Activated CD4-positive, CD25-positive, alpha-beta regulatory T cell treated with anti-CD3 and anti-CD28 coated beads, Interleukin-2, amount 50 U/mL, for 24 hours (primary cell): ENCODE measurements at places on chromosomes 1 and 21.
A peak's percentile ranks its signal among the peaks of the same experiment; 100 is the strongest.

DNA sequence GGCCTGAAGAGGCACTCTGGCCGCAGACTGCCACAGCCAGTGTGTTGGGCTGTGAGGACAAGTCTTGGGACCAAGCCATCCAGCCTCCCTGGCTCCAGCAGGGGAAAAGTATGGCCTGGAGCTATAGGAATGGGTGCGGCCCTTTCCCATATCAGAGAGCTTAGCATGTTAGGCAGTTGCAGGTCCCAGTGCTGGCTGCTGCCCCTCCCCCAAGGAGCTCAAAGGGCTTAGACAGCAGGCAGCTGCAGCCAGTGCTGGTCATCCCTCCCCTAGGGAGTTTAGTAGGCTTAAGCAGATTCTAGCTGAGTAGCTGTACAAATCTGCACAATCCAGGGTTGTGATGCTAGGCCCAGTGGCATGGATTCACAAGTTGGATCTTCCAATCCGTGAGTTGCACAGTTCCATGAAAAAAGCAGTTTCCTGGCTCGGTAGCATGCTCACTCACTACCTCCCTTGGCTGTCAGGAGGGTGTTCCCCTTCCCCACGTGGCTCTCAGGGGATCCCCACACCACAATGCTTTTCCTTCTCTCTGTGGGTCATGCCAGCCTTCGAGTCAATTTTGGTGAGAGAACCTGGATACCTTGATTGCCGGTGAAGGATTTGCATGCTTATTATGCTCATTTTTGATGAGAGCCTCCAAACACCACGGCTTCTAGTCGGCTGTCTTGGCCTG, 1490.8 kb downstream of the BRINP3 start:
- no peak for ATAC-seq

DNA sequence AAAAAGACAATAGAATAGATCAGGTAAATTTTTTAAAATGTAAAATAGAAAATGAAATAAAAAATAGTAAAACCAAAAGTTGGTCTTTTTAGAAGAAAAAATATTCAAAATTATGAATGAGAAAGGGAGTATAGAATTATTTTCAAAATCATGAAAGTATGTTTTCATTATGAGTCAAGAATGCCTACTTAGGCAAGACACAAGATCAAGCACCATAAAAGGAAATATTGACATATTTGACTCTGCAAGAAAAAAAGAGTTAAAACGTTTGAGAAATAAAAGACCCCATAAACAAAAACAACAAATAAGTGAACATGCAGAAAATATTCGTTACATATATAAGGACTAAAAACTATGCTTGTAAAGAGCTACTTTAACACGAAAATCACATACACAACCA, 4.8 kb upstream of the COX20 start:
- no peak for ATAC-seq

DNA sequence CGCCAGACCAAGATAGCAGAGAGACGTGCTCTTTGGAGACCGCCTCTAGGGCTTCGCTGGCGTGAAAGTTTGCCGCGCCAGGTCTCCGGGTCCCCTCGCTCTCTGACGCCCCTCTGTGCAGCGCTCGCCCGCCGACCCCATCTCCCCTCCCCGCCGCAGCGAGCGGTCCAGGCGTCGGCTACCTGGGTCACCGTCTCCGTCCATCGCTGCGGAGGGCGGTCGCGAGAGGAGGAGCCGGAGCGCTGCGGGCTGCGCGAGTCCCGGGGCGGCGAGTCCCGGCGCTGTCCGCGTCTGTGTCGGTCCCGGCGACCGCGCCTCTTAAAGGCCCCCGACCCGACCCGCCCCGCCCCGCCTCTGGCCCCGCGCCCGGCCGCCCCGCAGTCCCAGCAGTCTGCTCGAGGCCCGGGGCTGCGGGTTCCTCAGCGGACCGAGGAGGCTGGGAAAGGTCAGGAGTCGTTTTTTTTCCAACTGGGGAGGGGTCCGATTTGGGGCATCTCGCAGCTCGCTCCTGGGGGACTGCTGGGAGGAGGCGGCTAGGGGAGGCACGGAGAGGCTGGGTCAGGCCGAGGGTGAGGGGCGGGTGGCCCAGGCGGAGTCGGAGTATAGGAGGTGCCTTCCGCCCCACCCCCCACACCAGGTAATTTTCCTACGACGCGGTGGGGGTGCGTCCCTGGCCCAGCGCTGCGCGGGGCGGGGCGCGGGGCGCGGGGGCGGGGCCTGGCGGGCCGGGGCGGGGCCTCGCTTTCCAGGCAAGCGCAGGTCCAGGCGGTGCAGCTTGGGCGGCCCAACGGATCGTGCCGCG, at the start of the genes FBXO2 and FBXO44:
TSS of gene FBXO2 (minus strand) at position 293 of the 802 bp plus-strand sequence. CDS start at position 204, 89 bp downstream.
TSS of gene FBXO44 (plus strand) at position 741 of the 802 bp plus-strand sequence. CDS start 959 bp downstream, outside the sequence.
- ATAC-seq: peak; percentile 81

DNA sequence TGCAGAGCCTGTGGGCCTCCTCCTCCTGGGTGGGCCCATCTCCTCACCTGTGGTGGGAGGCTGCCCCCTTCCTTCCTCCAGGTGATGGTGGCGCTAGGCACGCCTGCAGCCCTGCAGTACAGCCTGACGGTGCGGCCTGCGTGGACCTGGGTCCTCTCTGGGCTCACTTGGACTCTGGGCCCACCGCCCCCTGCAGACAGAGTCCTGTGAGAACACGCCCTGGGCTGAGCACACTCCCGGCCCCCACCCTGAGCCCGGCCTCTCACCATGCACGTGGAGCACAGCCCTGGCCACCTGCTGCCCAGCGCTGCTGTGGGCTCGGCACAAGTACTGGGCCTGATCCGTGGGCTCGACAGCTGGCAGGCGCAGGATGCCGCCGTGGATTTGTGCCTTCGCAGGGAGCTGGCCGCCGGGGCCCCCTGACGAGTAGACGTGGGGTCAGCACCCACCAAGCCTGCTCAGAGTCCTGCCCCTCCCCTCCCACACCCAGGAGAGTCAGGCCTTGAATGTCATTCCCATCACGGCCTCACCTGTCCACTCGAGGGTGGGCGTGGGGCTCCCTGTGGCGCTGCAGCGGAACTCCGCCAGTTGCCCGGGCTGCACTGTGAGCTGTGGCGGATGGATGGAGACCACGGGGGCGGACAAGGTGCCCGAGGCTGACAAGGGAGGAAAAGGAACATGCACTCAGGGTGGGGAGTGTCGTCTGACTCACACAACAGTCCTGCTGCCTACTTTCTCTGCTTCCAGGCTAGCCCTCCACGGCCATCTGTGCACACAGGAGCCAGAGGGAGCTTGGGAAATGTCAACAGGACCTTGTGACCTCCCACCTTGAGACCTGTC, 43.4 kb downstream of the LDLRAD2 start:
- no peak for ATAC-seq

DNA sequence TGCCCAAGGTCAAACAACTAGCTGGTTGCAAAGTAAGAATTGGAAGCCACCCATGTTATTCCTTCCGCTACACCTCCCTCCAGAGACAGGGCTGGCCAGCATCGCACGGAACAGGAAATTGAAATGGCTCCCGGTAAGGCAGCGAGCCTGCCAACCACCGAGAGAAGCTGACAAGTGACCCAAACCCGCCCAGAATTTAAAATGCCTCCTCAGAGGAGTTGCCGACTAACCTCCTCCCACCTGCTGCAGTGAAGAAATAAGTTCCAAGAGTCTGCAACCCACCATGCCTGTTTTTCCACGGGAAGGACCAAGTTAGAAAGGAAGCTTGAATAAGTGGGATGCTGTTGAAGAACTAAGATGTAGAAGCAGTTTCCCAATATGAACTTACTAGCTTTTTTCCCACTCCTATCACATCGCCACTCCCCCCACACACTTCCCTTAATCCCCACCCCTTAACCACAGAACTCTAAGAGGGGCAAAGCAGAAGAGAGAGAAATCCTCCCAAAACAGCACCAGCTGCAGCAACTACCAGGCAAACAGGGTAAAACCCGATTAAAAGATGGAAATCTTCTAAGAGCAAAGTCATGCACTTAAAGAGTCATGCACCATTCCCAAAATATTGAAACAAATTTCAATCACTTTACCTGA, 78.6 kb downstream of the TIAM1 start:
- ATAC-seq: no peak

GRCh38 chr1:115767403-115767802, 1.1 kb downstream of the CASQ2 start:
- ATAC-seq: no peak
